ENCODE measurements at places on chromosomes 5 and 9.

DNA sequence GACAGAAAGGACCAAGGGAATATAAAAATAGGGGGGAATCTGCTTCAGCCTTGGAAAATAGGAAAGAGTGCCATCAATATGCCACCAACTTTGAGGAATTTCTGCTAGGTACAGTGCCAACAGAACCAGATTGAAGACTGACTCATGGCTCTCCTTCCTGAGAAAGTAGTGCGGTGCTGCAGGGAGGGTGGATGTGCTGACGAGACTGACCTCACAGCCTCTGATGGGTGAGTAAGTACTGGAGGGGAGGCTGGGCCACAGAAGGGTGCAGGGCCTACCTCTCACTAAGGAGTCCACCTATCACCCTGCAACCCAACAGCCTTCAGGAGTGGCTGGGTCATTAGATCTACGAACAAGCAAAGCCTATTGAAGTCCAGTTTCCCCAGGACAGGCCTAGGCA lies 187.6 kb downstream of the GABBR2 start:
- no peak for DNase-seq

DNA sequence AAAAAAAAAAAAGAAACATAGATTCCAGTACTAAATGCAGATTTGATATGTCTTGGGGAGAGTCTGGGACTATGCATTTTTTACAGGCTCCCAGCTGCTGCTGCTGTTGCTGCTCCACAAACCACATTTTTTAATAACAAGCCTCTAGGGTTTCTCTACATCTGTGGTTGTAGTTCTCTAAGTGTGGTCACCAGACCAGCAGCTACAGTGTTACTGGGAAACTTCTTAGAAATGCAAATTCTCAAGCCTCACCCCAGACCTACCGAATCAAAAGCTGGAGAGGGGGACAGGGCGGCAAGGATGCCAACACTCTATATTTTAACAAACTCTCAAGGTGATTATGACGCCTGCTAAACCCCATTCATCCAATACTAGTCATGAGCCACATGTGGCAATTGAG lies 293.4 kb upstream of the PTGER4 start:
- peak; percentile 89 for DNase-seq

DNA sequence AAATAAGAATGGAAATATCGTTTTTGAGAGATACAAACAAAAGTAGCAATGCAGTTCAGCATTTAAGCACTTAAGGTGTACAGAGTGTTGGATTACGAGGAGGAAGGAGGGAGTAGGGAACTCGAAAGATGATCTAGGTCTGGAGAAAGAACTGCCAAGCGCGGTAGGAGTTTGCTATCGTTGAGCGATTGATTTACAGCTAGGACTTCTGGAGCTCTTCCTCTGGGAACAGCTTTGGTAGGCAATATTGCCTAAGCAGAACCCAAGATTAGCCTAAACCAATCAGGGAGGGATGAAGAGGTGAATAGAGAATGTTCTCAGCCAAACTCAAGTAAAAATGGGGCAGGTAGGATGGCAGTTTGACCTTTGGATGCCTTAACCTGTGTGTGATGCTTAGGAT lies 965 bp downstream of the CLTA start:
- no peak for DNase-seq

DNA sequence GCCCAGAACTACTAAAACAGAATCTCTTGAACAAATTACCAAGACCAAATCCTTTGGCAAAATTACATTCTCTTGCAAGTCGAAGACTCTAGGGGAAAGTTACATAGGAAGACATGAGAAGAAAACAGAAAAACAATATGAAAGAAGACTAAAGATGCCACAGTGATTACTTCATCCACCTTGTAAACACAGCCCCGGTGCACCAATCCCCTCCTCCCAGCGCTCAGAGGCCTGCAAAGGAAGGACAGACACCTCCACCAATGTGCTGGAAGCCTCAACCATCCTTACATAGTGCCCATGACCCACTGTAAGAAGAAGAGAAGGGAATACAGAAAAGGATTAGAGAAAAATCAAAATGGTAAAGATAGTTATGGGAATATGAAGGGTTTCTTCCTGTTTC lies 218.5 kb downstream of the SPOCK1 start:
- no peak for DNase-seq

- DNase-seq: no peak
Observed at GRCh38 chr5:74630453-74631066, 10.0 kb downstream of the ENC1 start.

DNA sequence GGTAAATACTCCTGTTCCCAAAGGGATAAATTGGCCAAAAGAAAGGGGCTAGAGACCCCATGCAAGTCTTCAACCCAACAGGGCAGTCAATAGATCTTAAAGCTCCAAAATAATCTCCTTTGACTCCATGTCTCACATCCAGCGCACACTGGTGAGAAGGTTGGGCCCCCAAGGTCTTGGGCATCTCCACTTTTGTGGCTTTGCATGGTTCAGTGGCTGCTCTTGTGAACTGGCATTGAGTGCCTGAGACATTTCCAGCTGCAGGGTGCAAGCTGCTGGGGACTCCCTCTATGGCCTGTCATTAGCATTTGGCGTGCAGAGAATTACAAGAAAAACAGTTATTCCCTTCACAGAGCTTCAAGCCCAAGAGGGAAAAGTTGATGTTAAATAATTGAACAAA lies 224.7 kb downstream of the MTRR start:
- DNase-seq: no peak

DNA sequence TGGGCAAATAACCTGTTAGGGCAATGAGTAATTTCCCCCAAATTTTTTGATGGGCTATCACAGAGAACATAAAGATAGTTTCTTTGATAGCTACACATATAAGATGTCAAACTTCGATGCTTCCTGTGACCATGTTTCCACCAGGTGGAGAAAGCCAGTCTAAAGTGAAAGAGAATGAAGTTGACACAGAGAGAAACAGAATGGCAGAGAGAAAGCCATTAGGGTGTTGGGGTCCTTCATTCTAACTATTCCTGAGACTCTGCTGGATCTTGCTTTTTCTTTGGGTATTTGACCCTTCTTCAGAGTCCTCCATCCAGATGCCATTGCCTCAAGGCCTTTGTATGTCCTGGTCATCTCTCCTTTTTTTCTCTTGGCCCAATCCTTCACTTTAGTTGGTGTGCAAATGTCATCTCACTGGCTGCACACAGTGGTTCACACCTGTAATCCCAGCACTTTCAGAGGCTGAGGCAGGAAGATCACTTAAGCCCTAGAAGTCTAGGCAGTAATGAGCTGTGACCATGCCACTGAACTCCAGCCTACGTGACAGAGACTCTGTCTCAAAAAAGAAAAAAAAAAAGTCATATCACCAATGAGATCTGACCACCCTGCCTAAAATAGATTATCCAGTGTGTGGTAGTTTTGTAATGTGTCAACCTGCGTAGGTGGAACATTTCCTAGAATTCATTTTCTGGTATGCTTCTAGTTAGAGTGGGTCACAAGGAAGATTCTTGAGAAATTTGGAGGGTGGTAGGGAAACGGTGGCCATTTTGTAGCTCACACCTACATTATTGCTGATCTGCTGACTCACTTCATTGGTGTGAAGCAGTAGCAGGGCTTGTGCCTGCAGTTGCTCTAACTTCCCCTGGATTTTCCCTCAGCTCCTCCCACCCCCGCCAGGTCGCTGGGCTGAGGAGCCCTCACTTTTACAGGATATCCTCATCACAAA lies 20.8 kb upstream of the KIF2A start:
- no peak for DNase-seq

GRCh38 chr5:179240561-179240960 lies 104.7 kb downstream of the ADAMTS2 start:
- no peak for DNase-seq

- no peak for DNase-seq
Observed at GRCh38 chr5:24644761-24645160, at the start of gene CDH10. CDH10 (minus strand) TSS chr5:24644978; CDS start chr5:24593490, 51,488 bp downstream.

GRCh38 chr5:112848116-112848811 lies 12.8 kb upstream of the SRP19 start:
- DNase-seq: peak; percentile 75

DNA sequence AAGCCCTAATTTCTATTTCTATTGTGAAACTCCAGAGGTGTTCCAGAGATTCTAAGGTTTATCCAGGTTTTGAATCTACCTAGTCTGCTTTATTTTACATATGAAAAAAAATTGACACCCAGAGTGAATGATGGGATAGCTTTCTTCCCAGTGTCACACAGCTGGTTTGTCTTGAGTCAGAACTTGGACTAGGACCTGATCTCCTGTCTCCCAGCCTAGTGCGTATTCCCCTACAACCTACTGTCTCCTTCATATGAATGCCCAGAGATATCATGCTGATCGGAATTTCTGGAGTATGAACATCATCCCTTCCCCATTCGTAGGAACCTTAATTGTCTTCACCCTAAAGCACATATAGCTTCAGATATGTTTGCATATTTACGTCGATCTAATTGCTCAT lies 524.2 kb downstream of the SPATA31D1 start:
- no peak for DNase-seq

GRCh38 chr9:111456529-111456928 lies 27.7 kb downstream of the ECPAS start:
- no peak for DNase-seq

- no peak for DNase-seq
Observed at GRCh38 chr5:153081385-153081784, 409.1 kb upstream of the GRIA1 start.

DNA sequence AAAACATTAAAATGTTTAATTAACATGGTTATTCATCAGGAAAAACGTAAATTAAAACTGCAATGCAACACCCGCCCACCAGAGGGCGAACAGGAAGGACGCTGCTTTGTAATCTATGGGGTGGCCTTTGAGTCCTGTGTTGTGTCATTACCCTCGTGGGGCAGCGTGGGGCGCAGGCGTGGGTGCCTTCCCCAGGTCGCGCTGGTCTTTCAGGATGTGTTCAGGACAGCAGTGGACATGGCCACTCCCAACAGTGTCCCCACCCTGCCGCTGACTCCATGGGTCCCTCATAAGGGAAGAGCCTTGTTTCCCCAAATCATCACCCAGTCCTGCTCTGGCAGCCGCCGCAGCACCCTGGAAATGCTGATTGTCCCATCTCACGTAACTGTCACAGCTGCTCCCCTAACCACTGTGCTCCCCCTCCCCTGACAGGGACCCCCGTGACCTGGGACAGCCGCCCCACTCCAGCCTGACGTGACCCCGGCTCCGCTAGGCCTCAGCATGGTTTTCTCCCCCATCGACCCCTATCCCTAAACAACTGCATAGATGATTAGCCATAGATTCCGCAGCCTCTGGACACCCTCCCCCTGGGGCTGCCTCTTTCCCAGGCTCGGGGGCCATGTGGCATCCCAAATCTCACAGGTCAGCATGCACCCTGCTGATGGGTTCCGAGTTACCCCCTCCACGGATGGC lies 36.4 kb downstream of the GLT6D1 start:
- DNase-seq: peak; percentile 43

GRCh38 chr5:60463179-60463868 lies 236.6 kb downstream of the DEPDC1B start:
- DNase-seq: no peak

All from NB4 (cell line).